ENCODE measurements at places on chromosomes 16 and 17.

DNA sequence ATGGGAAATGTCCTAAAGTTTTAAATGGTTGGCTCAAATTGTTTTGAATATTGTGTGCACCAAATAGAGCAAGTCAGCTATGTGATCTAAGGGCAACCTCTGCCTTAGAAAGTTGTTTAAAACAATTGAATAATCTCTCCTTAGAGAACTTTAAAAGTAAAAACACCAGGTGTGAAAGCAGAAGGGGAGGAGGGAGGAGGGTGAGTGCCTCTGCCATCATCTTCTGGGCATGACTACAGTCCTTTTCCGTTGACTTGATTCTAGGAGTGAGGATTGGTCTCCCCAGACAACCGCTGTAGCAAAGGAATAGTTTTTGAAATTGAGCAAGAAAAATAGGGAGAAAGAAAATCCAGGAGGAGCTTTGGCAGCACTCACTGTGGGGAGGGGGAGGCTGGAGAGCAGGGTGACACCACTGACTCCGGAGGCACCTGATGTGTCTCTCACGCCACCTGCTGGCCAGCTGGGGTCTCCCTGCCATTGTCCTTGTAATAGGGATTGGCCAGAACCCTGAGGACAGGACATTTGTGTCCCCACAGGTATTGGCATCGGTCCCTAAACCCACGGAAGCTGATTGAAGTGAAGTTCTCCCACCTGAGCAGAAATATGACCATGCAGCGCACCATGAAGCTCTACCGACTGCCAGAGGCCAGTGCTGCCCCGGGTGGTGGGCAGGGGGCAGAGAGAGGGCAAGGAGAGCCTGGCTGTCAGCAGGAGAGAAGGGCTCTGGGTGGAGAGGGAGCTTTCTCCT is 33.3 kb downstream of the PLCD3 start:
- peak; percentile 60 for DNase-seq

- DNase-seq: no peak
Measured at GRCh38 chr16:12538667-12539091, 265.0 kb downstream of the CPPED1 start.

DNA sequence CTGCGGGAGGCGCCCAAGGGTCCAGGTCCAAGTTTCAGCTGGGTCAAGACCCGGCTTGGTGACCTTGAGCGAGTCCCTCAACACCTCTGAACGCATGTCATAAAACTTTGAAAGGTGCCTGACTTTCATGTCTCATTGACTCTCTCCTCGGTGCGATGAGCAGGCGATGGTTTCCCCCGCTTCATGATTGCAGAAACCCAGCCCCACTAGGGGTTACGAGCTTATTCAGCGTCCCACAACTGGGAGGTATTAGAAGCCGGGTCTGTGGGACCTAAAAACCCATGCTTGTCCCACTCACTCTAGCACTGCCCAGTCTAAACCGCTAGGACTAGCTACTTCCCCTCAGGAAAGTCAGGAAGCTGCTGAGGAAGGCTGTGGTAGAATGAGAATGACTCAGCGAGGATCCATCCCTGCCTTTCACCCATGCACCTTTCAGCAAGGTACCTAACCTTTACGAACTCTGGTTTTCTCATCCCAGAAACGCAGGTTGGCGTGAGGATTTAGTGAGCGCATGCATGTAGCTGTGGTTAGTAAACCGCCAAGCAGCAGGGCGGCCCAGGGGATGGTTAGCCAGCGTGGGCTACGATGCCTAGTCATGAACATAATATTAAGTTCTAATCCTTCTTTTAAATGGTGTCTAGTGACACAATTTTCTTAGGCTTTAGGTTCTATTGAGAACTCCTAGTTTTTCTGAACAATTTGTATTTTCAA is 26.2 kb upstream of the RFFL start:
- DNase-seq: peak; percentile 5

DNA sequence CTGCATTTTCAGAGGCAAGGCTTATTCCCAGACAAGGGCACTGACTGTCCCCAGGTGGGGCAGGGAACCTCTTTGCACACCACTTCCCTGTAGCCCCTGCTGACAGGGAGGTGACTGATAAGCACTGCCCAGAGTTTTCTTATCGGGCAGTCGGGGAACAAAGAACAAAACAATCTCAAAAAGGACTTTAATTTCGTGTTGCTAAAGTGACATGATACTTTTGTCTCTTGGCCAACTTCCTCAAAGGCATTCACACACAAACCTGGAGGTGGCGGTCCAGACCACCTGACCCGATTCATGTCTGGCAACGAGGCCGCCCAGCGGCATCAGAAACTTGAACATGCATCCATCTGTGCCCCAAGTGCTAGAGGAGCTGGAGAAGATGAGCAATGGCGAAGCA is 28.9 kb downstream of the ZDHHC7 start:
- DNase-seq: no peak

GRCh38 chr17:7515911-7516610 is 31.9 kb downstream of the POLR2A start:
- DNase-seq: no peak

DNA sequence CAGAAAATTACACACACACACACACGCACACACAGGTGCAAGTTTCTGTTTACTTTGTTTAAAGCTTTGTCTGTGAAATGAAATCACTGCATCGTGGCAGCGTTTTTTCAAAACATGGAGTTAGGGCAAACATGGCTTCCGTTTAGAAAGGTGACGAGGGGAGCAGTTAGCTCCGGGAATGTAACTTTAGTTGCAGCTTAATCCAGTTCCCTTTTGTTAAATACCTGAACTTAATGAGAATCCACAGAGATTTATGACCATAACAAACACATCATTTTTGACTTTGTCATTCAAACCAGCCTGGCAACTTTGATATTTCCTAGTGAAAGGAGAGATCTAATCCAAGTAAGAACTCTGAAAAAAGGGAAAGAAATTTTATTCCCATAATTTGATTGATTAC is 12.1 kb downstream of the HS3ST3A1 start:
- DNase-seq: no peak

DNA sequence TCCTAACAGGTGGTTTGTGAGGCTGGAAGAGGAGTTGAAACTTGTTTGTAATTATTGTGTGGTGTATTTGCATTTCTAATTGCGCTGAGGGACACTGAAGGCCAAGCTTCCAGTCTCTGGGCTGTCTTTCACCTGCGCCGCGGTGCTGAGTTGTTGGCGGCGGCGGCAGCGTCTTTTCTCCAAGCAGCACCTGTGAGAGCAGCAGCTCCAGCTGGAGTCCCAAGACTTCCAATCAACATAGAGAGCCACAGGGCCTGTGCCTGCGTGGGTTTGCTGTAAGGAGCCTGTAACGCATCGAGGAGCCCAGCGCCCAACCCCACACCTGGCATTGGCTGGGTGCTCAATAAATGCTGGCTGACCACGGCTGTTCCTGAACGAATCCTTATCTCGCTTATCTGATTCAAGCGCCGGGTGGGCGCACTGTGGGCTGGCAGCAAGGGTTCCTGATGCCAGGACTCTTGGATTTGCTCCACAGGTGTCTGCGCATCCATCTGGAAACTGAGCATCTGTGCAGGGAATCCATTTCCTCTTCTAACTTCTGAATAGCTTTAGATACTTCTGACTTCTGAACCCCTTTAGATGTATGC is 138.1 kb downstream of the ASIC2 start:
- DNase-seq: no peak

DNA sequence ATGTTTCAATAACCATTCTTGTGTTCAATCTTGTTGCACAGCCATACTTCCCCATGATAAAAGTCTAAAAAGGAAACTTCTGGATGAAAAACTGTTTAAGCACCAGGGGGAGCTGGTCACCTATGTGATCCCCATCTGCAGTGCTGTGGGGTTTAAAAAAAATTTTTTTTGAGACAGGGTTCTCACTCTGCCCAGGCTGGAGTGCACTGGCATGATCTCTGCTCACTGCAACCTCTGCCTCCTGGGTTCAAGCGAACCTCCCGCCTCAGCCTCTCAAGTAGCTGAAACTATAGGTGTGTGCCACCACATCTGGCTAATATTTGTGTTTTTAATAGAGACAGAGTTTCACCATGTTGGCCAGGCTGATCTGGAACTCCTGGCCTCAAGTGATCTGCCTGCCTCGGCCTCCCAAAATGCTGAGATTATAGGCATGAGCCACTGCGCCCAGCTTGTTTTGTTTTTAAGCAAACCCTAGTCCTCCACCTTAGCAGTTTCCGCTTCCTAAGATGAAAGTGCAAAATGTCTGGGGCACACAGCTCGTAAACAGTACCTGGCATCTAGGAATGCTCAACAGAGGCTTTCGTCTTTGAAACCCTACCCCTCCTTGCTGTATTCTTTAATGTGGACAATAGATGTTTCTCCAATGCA is 25.4 kb downstream of the DNAJA2 start:
- no peak for DNase-seq

- no peak for DNase-seq
Measured at GRCh38 chr17:1961189-1961588, 63.9 kb downstream of the RTN4RL1 start.

- no peak for DNase-seq
Measured at GRCh38 chr16:924806-925205, 46.0 kb downstream of the LMF1 start.

DNA sequence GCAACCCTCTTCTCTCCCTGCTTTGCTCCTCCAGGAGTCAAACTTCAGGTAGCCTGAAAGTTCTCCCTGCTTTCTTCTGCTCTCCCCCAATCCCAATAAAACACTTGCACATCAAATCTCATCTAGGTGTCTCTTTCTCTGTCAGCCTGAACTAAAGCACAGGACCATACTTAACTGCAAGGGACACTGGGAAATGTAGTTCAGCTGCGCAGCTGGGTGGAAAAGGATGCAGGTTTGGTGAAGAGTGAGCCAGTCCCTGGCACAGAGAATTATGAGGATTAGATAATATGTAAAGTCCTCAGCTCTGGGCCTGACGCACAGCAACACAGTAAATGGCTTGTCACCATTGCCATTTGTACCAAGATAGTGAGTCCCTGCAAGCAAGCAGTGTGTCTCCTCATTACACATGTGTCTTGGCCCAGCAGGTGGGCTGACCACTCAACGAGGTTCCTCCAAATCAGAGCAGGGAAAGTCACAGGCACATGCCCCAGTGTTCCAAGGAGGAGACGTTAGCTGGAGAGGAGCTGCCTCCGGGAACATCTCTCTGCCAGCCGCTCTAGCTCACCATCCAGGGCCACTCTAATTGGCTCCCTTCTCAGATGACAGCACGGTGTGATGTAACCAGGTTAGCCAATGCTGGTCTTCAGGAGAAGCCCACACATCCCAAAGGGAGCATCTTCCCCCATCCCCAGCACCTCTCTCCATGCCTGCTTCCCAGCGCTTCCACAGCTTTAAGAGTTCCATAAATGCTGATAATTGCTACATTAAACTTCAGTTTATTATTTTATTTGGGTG is 29.7 kb upstream of the IRX3 start:
- DNase-seq: no peak

DNA sequence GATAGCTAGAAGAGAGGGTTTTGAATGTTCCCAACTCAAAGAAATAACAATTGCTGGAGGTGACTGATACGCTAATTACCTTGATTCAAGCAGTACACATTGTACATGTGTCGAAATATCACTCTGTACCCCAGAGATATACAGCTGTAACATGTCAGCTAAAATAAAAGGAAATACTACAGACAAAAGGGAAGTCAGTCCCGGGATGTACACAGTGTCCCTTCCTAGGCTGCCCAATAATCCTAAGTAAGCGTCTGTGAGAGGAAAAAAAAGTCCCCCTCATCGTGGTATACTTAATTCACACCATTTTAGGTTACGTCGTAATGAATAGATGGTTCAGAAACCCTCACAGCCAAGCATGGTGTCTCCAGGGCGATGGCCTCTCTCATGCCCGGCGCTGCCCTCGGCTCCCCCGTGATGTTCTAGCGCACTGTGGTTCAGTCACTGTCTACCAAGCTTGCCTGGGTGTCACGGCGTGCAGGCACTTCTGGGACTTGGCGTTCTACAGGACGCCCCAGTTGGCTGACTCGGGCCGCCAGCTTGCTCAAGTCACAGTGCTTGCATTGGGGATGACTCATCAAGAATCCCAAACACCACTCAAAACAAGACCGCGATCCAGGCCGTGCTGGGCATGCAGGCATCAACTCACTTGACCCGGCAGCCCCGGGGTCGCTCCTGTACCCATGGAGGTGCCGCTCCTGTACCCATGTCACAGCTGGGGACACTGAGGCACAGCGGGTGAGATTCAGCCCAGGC is 27.6 kb downstream of the CCDC40 start:
- DNase-seq: no peak

DNA sequence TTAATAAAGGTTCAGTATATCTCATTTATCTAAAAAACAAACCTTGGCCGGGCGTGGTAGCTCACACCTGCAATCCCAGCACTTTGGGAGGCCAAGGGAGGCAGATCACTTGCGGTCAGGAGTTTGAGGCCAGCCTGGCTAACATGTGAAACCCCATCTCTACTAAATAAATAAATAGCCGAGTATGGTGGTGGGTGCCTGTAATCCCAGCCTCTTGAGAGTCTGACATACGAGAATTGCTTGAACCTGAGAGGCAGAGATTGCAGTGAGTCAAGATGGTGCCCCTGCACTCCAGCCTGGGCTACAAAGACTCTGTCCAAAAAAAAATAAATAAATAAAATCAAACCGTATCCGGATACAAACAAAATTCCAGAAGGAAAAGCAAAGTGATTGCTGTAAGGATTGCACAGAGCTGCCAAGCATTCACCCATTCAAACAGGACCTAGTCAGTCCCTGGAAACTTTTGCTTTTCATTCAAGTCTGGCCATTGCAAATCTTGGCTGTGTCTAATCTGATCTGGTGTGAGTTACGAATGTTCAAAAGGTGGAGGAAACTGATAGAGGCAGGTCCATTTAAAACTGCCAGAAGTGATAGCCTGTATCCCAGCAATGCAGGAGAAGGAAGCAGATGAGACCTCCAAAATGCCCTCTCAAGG is 102.5 kb upstream of the CLEC3A start:
- DNase-seq: no peak

- no peak for DNase-seq
Measured at GRCh38 chr17:59621771-59622170, 2.1 kb downstream of the CLTC start.

DNA sequence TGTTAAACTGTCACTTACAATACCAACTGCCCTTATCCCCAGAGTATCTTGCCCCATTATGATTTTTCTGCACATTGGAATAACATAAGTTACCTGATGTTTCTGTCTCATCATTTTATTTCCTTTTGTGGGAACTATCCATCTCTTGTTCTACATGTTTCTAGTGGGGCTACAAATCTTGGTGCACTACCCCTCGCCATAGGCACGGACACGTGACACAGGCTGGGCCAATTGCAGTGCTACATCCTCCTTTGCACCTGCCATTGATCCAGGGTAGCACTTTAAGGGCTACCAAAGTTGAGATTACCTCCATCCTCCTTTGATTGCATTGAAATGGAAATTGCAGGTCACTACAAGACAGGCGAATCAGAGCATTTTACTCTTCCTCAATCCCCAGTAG is 14.2 kb upstream of the SYT17 start:
- DNase-seq: no peak

GRCh38 chr16:89827383-89828198 is 684 bp upstream of the SPIRE2 start:
- no peak for DNase-seq
